ENCODE measurements at places on chromosomes 6 and 20.

DNA sequence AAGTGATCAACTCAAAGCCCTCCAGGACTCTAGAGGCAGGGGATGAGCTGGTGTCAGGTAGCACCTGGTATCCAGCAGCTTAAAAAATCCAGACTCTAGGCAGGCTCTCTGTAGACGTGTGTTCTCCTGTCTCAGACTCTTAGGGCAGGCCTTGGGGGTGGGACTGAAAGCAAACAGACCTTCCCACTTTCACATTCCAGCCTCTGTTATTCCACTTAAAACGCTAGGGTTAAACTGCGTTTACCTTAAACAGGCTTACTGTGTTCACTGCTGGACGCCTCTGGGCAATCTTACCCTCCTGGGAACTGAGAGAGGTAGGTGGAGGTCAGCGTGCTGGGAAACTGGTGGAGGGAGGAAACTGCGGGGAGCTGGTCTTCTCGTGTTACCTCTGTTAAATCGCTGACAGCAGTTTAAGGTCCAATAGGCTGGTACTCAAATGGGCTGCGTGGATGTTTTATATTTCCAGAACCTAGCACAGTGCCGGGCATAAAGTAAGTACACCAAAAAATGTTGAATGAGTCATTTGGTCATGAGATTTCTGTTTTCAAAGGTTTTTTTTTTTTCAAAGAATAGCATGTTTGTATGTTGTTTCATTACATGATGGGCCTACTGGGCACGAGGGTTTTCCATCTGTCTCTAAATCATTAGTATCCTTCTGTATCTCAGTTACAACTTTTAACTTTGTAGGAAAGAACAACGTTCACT lies at the start of gene GCNT2:
GCNT2 (plus strand) TSS at position 248 of the 705 bp plus-strand sequence. CDS start 7,561 bp downstream, outside the sequence.
- peak; percentile 79 for DNase-seq

DNA sequence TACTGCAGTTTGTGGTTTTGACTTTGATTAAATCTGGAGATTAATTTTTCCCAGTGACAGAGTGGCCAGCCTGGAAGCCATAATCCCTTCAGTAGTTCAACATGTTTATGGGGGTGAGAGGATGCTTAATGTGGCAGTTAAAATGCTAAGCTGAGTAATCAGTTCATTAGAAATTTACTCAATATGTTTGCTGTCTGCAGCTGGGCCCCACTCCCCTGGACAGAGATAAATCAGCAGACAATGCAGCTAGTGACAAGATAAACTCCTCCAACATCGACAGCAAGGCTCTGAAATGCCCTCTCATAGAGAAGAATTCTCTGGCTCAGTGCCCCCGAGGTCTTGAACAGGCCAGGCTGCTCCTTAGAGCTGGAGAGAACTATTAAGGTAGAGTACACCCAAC lies 101.9 kb downstream of the LRFN2 start:
- DNase-seq, result no peak

- DNase-seq, result no peak
These were observed 3.8 kb downstream of the NFKBIE start for GRCh38 chr6:44261581-44261980.

DNA sequence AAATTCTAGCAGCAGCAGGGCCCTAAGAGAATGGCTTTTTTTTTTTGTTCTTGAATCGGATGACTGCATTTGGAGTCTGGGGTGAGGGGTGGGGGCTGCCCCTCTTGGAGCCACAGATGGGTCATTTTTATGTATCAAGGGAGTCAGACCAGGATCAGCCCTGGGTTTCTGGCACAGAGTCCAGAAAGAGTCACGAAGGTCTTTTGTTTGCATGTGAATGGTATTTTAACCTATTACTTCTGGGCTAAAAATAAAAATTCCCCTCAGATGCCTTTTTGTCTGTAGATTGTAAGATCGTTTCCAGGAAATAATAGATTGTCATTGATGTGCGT lies 72.5 kb downstream of the PHACTR3 start:
- DNase-seq, result no peak

DNA sequence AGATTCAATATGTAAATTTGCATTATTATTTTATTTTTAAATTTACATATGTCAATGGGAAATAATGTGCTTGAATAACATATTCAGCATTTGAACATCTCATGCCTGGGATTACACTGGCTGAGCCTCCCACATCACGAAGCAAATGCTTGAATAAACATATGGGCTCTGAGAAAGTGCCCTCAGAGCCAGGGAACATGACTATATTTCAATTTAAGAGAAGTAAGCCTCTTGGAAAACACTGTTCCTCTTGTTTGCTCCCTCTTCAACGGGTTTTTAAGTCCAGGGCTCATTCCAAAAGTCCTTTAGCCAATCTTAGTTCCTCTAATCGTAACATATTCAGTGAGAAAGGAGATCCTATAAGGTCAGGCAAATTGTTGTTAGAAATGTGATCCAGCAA lies 122.0 kb downstream of the GMPR start:
- no peak for DNase-seq

GRCh38 chr6:143859891-143860660 lies 4.2 kb upstream of the ZC2HC1B start:
- DNase-seq, result no peak

- DNase-seq, result no peak
These were observed 145.5 kb upstream of the RNF24 start for GRCh38 chr20:4160761-4161305.

DNA sequence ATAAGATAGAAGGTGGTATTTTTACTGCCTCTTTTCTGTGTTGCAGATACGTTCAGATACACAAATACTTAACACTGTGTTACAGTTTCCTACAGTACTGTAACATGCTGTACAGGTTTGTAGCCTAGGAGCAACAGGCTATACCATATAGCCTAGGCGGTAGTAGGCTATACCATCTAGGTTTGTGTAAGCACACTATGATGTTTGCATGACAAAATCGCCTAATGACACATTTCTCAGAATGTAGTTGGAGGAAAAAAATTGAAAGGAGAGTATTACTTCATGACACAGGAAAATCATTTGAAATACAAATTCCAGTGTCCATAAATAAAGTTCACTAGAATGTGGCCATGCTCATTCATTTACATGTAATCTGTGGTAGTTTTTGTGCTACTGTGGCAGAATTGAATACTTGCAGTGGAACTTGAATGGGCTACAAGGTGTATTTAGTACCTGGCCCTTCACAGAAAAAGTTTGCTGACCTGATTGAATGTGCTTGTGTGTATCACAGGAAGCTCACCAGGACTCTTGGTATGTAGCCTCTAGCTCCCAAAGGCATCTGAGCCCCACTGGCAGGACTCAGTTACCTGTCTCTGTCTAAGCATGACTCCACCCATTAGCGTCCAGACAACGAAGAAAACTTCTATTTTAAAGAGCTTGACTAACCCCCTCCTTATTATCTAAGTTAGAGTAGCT lies 18.8 kb downstream of the TOP1 start:
- no peak for DNase-seq

DNA sequence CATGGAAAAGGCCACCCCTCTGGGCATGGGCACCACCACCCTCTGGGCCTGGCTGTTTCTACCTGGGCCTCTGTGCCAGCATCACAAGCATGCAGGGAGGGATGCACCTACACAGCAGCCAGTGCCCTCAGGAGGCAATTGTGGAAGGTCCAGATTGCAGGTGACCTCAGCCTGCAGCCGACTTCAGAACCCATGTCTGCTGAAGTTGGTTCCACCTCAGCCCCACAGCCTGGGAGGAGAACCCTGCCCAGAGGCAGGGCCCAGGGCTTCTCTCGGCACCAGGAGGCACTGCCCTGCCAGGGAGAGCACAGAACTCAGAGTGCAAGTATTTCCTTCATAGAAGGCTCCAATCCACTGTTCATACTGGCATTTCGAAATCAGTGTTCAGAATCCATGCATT lies 149.8 kb downstream of the TTLL2 start:
- no peak for DNase-seq

DNA sequence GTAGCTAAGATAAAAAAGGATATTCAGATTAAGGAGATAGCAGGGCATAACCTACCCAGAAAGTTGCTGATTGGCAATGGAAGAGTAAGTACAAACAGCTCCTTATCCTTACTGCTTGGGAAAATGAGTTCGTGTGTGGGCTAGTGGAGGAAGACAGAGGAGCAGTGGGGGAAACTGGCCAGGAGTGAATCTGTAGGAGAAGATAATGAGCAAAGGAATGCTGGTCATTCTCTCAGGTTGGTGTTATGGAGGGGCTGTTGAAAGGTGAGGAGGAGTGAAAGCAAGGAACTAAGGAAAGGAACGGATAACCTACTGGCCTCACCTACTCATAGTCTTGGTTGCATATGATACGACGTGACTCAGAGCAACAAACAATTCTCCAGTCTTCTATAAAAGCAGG lies 7.3 kb upstream of the GJB7 start:
- no peak for DNase-seq
